ENCODE measurements at places on chromosomes 2 and 18.
A peak's percentile ranks its signal among the peaks of the same experiment; 100 is the strongest.

GRCh38 chr18:10047237-10047636, 133.4 kb downstream of the VAPA start:
- DNase-seq, result no peak

GRCh38 chr2:160209516-160209856, 9.4 kb upstream of the ITGB6 start:
- DNase-seq, result no peak

GRCh38 chr2:197675246-197675645, at the start of gene RFTN2:
RFTN2 (minus strand) TSS chr2:197675587; CDS start chr2:197675458, 129 bp downstream.
- no peak for DNase-seq

DNA sequence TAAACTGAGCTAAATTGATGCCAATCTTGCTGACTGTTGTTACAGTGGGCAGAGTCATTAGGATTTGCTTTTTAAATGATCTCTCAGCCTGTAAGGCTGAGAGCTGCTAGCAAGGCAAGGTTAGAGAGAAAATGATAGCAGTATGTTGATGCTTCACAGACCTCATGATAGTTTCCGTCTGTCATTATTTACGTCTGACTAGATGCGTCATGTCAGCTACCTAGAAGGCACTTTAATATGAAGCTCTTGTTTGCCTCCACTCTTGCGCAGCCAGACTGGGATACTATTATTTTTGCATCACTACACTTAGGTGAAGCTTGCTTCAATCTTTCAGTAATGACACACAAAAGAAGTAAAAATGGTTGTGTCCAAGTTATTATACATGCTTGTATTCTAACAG, 313.8 kb downstream of the LNPK start:
- DNase-seq, result no peak

DNA sequence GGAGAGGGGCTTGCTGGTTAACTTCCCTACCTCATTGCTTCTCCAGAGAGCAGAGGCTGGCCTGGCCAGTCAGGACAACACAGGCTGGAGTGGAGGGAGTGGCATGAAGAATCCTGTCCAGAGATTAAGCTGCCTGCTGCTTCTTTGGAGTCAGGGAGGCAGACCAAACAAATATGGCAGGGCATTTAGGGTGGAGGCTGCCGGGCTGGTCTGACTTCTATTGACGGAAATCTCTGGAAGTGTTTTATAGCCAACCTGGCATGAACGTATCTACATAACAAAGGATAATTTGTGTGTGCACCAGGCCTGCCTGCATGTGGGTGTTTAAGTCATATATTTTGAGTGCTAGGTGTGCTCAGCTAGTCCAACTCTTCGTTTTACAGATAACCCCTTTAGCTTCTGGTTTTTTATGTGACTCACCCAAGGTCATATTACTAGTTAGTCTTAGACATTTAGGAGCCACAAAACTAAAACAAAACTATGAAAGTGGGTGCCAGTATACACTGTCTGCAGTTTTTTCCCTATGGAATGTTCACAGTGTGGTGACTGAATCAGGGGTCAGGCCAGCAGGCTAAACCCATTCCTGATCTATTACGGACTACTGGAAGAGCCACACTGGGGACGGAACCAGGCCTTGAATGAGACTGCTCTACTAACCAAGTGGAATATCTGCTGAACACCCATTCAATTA, 5.5 kb downstream of the NPC1 start:
- no peak for DNase-seq

DNA sequence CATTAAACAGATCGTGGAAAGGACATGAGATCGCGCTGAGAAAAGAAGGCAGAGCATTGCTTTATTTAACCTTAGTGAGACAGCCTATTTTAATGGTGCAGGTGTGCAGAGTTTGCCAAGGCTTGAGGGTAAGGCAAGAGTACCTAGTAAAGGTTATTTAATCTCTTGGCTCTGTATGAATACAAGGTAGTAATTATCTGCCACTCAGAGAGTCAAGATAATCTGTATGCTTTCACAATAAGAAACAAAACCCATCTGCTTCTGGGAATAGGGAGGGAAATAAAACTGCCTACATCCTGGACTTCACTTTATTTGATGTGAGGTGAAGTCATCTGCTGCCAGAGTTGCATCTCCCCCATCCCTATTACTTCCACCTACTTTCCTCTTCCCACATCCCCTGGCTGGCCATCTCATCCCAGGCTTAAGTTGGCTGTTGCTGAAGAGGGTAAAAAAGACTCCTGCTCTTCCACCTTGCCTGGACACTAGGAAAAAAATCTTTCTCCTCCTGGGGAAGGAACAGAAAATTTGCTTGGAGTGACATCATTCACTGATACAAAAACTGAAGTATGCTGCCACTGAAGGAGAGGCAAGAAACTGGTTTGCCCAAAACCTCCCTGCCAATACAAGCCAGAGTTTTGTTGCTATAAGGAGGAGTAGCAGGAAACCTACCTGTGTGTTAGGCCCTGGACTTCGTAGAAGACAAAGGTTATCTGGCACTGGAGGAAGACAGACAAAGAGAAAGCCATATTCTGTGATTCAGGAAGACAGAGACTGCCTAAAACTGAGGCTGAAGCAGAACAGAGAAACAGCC, 35.8 kb upstream of the ARHGAP25 start:
- DNase-seq, result no peak

DNA sequence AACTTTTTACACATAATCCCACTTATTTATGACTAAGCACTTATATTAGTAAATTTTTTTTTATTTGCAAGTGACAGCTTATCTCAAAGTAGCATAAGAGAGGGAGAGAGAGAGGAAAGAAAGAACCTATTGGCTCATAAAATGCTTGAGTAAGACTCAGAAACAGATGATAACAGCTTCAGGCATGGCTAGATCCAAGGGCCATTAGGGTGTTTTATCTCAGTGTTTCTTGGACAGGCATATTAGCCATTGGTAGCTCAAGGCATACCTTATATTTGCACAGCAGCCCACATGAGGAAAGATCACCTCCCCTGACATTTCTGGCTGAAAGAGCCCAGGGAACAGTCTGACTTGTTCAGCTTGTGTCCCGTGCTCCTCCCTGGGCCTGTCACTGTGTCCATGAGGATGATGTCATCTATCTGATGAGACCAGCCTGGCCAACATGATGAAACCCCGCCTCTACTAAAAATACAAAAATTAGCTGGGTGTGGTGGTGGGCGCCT, 64.4 kb downstream of the IL1R2 start:
- DNase-seq, result no peak

- DNase-seq, result no peak
Measured at GRCh38 chr2:168687314-168687713, 115.1 kb upstream of the NOSTRIN start.

GRCh38 chr2:233428438-233428837, 74.1 kb downstream of the DGKD start:
- DNase-seq, result no peak

DNA sequence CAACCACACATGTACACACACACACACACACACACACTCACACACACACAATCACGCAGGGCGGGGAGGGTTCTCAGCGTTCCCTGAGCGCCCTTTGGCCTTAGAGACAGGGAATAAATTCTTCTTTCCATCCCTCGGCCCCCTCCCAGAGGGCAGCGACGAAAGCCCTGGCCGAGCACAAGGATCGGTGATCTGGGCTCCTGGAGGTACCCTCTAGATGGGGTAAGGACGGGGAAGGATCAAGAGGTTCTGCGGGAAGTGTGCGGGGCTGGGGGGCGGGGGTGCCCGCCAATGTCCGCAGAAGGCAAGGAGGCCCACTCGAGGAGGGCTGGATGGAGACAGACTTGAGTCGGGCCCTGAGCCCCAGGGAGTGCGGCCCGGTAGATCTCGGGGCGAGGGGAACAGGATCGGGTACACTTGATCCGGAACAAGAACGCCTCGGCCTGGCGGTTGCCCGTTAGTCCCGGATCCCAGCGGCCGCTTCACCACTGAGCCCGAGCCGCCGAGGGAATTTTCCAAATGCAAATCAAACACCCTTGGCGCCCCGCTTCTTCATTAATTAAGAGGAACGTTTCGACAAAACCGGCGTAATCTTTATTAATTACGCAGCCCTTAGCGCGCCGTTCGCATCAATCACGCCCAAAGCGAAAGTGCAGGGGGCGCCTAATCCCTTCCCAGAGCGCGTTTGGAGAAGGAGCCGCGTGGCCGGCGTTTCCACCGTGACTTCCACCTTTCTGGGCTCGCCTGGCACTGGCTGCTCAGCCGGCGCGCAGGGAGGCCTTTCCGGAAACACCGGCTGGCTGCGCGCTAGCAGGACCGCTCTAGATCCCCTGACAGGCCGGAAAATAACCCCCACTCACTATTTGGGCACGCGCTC, 7.0 kb upstream of the PAX3 start:
- no peak for DNase-seq

GRCh38 chr2:23291239-23291638, 93.7 kb upstream of the KLHL29 start:
- DNase-seq, result no peak

- DNase-seq, result peak; percentile 78
Measured at GRCh38 chr2:21263622-21264021, 139.9 kb downstream of the TDRD15 start.

- DNase-seq, result peak; percentile 22
Measured at GRCh38 chr2:45643543-45644542, 7.6 kb upstream of the PRKCE start.

DNA sequence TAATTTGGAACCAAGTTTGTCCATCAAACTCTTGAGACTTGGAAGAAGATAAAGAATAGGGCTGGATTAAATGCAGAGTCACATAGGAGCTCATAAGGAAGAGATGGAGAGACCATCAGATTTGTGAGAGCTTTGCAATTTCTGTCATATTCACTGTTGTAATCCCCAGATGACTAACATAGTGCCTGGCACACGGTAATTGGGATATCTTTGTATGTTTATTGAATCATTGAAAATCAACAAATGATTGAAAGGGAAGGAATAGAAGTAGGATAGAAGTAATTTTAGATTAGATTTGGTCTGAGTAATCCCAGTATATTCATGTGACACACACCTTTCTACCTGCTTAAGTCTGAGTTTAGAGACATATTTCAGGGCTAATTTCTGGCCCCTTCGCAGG, 75.4 kb downstream of the LCLAT1 start:
- DNase-seq, result no peak

GRCh38 chr18:62425465-62426190, 97.2 kb upstream of the ZCCHC2 start:
- DNase-seq, result peak; percentile 64

DNA sequence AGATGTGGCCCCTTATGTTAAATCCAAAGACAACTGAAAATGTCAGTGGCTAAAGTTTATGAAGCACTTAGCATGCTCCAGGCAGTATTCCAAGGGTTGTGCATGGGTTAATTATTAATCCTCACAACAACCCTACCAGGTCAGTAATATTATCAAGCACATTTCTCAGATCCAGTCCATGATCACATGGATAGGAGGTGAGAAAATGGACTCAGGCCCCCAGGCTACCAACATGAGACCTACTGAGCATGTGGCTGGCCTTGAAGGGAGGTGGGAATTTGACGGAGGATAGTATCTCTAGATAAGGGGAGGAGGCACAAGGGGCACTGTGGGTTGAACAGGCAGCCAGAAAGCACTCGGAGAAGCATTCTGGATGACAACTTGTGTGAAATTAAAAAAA, 412.0 kb downstream of the MEIS1 start:
- no peak for DNase-seq

DNA sequence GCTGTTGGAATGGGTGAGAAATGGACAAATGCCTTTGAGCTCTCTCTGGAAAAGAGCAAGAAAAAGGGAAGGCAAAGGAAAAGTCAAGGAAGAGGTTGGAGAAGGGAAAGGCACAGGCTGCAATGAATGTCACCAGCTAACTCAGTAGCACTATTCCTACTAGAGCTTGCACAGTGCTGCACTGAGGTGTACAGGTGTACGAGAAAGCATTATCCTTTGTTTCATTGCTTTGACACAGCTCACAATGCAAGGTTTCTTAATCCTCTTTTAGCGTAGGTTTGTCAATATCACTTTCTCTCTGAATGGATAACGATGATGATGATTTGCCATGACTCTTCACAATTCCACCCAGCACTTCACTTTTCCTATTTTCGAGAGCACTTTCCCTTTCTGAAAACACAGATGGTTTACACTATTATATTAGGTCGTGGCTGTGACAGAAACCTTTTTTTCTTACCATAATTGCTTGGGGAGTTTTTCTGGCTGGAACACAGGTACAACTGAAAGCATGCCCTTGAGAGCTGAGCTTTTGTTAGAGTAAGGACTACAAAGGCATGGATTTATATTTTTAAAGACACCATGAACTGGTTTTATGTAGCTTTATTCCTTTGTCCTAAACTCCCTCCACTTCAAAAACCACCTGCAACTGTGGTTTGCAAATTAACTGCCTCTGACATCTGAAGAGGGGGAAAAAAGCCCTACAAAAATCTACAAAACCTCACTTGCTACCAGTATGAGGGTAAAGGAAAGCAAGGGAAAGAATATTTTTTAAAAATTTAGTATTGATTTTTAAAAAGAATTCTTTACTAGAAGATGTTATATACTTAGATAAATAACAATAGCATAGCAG, 265.5 kb downstream of the TGIF1 start:
- DNase-seq, result no peak

GRCh38 chr2:10935953-10936942, 24.5 kb downstream of the KCNF1 start:
- no peak for DNase-seq

GRCh38 chr2:166439078-166439477, 55.0 kb downstream of the SCN7A start:
- no peak for DNase-seq

- DNase-seq, result no peak
Measured at GRCh38 chr2:229971298-229971790, 49.0 kb downstream of the FBXO36 start.

- peak; percentile 59 for DNase-seq
Measured at GRCh38 chr2:6648596-6649247, 217.0 kb downstream of the CMPK2 start.

DNA sequence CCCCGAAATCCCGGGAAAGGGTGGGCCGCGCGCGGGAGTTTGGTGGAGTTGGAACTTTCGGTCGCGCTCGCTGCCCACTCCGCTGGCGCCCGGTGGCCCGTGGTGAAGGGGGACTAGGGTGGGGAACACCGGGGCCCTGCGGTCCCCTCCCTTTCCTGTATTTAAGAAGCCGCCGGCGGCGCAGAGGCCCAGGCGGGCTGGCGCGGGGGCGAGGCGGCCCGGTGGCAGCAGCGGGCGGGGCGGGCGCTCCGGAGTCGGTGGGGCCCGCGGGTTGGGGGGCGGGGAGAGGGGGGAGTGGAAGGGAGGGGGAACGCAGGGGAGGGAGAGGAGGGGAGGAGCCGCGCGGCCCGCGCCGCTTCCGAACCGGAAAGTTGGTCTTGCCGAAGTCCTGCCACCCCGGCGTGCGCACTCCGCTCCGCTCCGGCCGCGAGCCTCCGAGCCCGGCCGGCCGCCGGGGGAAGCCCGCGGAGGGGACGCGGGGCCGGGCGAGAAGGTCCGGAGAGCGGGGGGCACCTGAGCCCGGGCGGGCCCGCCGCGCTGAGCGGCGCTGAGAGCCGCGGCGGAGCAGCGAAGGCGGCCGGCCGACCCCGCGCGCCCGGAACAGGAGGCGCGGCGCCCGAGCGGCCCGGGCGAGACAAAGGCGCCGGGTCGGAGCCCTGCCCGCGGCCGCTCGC, 425 bp upstream of the SALL3 start:
- no peak for DNase-seq

DNA sequence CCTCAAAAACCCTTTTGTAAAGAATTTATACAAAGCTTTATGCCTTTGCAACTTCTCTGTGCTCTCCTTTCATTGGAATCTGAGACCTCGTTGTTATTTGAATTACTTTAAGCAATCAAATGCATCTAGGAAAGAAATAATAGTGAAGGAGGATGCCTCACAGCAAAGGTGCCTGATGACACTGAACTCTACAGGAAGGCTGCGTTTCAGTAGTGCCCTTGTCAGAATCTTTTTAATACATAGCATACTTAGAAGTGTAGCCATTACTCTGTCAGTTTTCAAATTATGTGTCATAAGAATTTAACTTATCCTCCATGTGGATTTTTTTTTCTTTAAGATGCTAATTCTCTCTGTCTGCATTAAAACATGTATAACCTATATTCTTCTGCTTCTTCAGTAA, 9.6 kb upstream of the LYPD6B start:
- DNase-seq, result no peak
